ENCODE measurements at places on chromosomes 3 and 15.

- DNase-seq, result no peak
Observed at GRCh38 chr15:74449095-74449494, 11.9 kb downstream of the UBL7 start.

DNA sequence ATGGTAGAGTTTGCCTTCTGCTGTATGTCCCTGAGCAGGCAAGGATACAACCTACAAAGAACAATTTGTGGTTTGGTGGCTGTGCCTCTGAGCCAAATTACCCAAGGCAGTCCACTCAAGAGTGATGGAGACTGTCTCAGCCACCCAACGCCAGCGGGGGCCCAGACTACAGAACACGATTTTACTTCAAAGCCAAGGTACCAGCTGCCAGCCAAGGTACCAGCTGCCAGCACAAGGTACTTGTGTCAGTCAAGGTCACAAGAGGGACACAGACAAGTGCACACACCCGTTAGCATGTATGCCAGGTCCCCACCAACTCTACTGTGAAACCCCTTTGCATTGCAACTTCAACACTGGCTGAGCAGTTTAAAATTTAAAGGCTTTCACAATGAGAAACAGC is 23.5 kb downstream of the COLQ start:
- no peak for DNase-seq

- DNase-seq, result no peak
Observed at GRCh38 chr15:49406352-49407118, 16.5 kb upstream of the FGF7 start.

DNA sequence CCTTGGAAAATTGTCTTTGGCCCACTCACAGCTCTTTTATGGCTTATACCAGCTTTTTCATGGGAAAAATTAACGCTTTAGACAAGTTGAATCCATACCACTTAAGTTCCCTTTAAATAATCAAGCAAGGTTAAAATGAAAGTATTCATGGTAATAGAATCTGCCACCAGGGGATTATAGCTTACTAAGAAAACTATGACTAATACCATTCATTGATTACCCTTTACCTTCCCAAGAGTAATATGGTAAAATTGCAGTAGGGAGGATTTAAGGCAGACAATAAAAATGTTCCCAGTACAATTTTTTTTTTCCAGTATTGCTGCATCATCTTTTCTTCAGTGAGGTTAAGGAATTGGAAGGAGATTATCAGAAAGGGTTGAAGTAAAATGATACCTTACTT is 641.1 kb upstream of the NAALADL2 start:
- DNase-seq, result no peak

DNA sequence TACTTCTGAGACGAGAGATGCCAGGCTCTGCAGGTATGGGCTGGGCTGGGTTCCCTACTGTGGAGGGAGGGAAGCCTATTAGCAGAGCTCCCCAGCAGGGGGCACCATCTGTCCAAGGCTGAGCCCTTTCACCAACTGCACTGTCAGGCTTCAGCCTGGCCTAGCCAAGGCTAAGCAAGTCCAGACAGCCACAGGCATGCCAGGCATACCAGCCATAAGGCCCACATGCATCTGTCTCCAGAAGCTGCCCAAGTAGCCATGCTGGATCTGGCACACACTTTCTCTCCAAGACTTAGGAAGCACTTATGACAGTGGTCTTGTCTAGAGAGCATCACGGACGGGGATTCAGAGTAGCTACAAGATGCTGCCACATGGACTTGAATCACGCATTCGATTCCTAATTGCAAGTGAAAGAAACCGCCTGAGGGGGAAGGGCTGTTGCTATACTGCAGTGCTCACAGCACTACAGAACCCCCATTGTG is 28.3 kb downstream of the RUVBL1 start:
- DNase-seq, result peak; percentile 67

- DNase-seq, result no peak
Observed at GRCh38 chr3:45518376-45519135, 76.0 kb upstream of the LIMD1 start.

GRCh38 chr3:153621953-153622352 is 459.9 kb downstream of the RAP2B start:
- DNase-seq, result no peak

- peak; percentile 71 for DNase-seq
Observed at GRCh38 chr3:56800130-56800831, 1.5 kb downstream of the ARHGEF3 start.

DNA sequence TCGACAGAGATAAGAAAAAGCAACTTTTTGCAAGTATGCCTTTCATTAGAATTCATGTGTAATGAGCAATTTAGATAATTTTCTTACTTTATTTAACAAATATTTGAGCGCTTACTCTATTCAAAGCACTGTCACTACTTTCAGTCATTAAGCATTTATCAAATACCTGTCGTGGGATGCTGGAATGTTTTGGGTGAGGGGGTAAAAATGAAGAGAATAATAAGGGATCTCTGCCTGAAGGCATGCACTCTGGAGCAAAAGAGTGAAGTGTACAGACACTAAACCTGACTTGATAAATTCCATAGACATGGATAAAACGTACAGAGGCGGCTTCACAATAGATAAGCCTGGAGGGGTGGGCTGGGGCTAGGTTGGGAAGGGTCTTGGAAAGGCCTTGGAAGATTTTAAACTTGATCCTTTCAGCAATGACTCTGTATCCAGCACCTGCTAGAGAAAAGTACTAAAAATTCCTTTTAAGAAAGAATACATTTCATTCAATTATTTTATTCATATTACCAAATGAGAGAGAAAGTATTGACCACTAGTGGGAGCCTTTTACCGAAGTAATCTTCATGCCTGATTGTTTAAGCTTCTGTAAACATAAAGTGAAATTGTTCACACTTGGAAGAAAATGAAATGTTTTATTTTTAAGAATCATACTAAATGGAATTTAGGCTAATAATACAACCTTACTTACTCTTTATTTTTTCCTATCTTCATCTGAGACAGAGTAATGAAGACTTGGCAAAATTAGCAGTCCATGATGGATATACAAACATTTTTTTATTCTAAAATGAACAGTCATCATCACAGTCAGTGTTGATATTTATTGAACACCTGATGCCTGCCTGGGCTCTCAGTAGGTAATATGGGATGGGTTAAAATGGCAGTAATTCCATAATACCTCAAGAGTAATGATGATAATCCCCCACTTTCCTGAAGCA is 113.2 kb downstream of the PPP2R3A start:
- no peak for DNase-seq

GRCh38 chr3:81339040-81339845 is 422.2 kb downstream of the GBE1 start:
- no peak for DNase-seq

DNA sequence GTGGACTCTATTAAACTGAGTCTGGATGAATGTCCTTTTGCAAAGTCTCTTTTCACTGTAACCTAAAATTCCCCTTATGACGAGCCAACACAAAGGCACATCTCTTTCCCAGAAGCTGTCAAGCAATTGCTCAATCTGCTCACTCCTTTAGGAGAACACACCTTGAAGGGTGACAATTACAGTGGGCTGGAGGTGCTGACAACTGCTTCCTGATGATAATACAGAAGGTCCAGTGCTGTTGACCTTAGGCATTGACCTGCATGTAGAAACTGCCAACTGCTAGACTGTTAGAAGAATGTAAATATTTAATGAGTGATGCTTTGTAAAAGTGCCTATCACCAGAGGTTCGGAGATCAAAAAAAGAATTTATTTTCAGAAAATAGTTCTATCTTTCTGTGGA is 757.7 kb downstream of the GRM7 start:
- no peak for DNase-seq

DNA sequence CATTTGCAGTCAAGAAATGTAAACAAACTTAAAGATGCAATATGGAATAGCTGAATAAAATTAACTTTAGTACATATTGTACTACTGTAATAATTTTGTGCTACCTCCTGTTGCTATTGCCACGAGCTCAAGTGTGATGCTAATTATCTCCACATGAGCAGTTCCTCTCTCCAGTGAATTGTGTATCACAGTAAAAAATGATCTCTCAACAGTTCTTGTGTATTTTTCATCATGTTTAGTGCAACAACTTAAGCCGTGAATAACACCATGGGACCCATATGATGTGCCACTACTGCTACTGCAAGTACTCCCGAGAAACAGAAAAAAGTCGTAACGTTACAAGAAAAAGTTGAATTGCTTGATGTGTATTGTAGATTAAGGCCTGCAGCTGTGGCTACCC is 12.4 kb downstream of the RIOX2 start:
- DNase-seq, result no peak

DNA sequence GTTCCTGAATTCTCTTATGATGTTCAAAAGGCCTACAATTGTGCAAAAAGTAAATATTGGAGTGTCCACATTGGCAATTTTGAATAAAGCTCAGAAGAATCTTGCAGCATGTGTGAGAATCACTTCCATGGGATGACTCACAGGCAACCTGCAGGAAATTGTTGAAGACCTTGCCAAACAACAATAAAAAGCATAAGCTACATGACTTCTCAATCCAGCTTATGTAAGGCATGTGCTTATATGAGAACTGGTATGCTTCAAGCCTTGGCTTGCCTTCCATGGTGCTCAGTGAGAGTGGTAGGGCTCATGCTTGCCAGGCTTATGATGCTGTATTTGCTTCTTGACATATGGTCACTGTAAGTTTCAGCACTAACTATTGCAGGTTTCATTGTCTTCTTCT is 18.4 kb upstream of the BCHE start:
- no peak for DNase-seq

DNA sequence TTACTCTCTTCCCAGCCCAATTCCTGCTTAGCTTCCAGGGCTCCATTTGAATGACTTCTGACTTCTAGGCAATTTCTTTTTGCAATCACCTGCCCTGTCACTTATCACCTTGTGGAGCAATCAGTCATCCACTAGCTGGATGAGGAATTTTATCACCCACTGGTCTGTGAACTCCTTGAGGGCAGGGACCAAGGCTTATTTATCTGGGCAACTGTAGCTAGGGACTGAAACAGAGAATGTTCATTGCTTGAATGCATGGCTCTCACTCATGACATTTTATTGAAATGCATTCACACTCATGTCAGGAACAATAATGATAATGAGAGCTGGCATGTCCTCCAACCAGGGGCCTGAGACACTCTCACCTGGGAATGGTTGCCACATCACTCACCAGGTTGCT is 15.5 kb downstream of the TNFAIP8L3 start:
- no peak for DNase-seq

DNA sequence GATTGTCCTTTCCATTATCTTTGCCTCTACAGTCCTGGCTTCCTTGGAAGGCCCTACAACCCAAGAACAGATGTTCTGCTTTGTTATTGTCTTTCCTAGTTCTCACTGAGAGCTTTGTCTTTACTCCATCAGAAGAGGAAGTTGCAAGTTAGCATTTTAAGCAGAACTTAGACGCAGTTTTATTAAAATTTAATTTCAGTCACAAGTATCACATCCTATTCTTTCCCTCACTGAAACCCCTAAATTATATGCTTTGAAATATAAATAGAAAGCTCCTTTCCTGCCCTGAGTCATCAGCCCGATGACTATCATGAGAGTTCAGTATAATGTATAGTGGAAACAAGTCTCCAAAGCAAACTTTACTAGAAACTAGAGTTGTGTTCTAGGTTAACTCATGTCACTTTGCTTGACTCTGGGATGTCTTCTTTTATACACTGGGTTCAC is 291.2 kb upstream of the RBMS3 start:
- DNase-seq, result no peak

DNA sequence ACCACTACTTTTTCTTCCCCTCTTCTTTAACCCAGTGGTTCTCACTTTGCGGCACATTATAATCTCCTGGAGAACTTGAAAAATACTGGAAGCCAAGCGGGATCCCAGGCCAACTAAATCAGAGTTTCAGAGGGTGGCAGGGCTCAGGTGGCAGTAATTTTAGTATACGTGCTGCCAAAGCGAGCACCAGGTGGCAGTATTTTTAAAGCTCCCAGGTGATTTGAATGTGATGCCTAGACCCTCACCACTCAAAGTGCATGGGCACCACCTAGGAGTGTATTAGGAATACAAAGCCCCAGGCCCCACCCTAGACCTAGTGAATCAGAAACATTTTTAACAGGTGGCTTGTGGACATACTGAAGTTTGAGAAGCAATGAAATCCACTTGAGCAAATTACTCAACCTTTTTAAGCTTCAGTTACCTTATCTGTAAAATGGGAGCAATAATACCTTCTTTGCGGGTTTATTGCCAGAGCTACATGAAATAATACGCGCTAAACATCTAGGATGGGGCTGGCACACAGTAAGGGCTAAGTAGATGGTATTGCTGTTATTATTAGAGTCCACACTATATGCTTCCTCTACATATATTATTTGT is 8.3 kb downstream of the B3GALNT1 start:
- no peak for DNase-seq

- no peak for DNase-seq
Observed at GRCh38 chr3:113664523-113665094, 31.8 kb downstream of the USF3 start.

GRCh38 chr3:175890066-175890465 is 1030.9 kb downstream of the NAALADL2 start:
- no peak for DNase-seq

GRCh38 chr3:10666621-10667020 is 149.4 kb upstream of the SLC6A11 start:
- DNase-seq, result no peak

DNA sequence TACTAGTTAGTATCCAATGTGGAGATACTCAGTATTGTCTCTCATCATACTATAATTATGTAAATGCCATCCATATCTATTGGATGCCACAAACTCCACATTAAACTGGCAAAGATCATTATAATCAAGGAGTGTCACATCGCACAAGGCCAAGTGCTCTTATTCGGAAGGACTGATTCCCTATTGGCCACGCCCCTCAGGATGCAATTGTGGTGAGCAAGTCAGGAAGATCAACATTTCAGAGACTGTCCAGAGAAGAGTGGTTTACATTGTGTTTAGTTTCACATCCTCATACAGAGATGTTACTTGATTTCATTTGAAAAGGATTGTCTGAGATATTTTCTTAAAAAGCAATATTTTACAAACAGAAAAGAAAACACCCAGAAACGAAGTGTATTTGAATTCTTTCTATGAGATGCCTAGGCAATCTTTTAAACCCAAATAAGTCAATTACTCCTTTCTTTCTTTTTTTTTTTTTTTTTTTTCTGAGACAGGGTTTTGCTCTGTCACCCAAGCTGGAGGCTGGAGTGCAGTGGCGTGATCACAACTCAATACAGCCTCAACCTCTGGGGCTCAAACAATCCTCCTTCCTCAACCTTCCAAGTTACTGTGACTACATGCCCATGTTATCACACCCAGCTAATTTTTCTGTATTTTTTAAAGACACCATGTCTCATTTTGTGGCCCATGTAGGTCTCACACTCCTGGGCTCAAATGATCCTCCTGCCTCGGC is 369.1 kb downstream of the RBMS3 start:
- no peak for DNase-seq

DNA sequence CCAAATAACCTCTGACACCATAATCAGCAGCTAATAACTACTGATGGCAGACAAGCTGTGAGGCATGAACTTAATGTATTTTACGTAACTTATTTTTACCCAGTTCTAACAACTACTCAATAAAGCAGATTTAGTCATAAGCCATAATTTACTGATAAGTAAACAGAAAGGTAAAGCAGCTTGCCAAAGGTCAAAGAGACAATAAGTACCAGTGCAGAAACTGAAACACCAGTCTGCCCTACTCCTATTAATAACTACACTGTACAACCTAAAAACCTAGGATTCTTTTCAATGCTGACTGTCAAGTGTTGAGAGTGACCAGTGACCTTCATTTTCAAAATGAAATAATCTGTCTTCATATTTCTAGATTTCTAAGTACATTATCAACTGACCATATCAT is 152.2 kb downstream of the NR2E3 start:
- no peak for DNase-seq

GRCh38 chr3:191958980-191959671 is 498.2 kb downstream of the PYDC2 start:
- no peak for DNase-seq
